Fibroblast of skin of left quadriceps (primary cell): ENCODE measurements at places on chromosomes 13 and 19.

GRCh38 chr13:27252467-27252866, 1.1 kb downstream of the RPL21 start:
- DNase-seq, result no peak

- no peak for DNase-seq
These were observed 32.9 kb upstream of the POU2F2 start for GRCh38 chr19:42165146-42165545.

- DNase-seq, result no peak
These were observed 13.2 kb downstream of the CLEC4G start for GRCh38 chr19:7718668-7719067.

DNA sequence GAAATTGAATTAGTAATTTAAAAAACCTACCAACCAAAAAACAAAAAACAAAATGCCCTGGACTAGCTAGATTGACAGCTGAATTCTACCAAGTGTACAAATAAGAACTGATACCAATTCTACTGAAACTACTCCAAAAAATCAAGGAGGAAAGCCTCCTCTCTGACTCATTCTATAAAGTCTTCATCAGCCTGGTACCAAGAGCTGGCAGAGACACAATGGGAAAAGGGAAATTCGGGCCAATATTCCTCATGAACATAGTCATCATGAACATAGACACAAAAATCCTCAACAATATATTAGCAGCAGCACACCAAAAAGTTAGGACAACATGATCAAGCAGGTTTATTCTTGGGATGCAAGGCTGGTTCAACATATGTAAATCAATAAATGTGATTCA, 2667.7 kb upstream of the PCDH20 start:
- no peak for DNase-seq

- DNase-seq, result no peak
These were observed 954.3 kb upstream of the SPRY2 start for GRCh38 chr13:81295177-81295576.

DNA sequence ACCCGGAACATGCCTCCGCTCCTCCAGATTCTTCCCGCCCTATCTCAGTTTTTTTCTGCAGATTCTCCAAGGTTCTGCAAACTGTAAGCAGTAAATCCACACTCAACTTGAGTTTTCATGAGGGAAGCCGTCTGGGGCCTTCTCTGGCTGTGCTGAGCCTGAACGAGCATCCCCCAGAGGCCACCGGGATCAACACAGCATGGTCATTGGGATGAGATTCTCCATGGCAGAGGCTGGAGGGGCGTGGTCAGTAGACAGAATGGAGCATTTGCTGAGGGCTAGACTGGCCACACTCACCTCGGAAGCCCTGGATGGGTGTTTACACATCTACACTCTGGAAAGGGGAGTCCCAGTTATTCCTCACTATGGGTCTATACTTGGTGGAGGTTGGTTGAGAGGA, 2.3 kb upstream of the LILRA4 start:
- DNase-seq, result no peak

- DNase-seq, result no peak
These were observed 23.8 kb upstream of the KLF12 start for GRCh38 chr13:74158028-74158427.

GRCh38 chr19:2136796-2137195, 14.6 kb downstream of the AP3D1 start:
- DNase-seq, result no peak

- no peak for DNase-seq
These were observed 38.0 kb upstream of the ATP12A start for GRCh38 chr13:24642219-24642618.

GRCh38 chr19:3537101-3537437, 1.9 kb upstream of the TEKTIP1 start:
- no peak for DNase-seq

- no peak for DNase-seq
These were observed 216.3 kb downstream of the B3GLCT start for GRCh38 chr13:31416066-31416465.

GRCh38 chr19:597406-598315, 8.0 kb downstream of the HCN2 start:
- DNase-seq, result no peak

GRCh38 chr13:20525144-20525600, 485 bp downstream of the CRYL1 start:
- DNase-seq, result no peak

DNA sequence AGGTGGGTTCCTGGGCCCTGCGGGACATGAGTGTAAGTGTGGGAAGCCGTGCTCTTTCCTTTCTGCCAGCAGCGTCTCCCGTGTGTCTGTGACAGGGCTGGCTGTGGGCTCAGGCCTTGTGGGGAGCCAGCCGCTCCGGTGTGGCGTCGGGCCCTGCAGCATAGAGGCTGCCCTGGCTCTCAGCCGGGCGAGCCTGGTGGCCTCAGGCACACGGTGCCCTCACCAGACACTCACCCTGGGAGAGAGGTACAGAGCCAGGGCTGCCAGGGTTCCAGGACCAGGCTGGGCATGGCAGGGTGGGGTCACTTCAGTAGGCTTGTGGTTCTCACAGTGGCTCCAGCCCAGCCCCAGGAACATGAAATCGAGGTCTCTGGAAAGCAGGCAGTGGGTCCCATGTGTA, 324.8 kb downstream of the TEX29 start:
- DNase-seq, result no peak

- no peak for DNase-seq
These were observed 11.3 kb downstream of the SH3GL1 start for GRCh38 chr19:4389064-4389375.

DNA sequence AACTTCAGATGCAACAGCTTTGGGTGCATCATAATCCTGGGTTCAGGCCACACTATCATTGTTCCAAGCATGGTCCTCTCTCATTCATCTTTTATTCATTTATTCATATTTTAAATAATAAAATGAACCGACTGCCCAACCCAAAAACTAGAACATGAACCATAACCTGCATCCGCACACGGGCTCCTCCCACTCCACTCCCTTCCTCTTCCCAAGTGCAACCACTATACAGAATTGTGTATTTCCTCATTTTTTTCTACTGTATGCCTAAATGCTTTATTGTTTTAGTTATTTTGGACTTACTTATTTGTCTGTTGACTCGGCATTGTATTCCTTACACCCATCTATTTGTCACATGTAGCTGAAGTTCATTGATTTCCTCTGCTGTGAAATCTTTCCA, 30.7 kb upstream of the POMP start:
- DNase-seq, result no peak

- DNase-seq, result no peak
These were observed 46.7 kb downstream of the NOTCH3 start for GRCh38 chr19:15154002-15154612.

DNA sequence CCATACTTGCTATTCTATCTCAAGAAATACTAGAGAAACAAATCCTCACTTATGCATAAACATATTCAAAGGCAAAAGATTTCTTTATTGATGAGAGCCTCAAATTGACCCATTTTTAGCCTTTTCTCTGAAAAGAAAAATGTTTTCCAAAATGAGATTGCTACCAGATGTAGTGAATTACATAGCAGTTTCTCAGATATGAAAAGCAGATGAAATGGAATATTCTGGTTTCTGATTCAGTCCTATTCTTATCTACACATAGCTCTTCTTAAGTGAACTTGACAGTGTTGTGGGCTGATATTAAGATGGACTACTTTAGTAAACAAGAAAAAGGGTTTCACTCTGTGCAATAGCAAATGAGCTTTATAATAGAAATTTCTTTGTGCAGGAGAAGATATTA, 183.5 kb downstream of the DNAJC15 start:
- DNase-seq, result no peak

DNA sequence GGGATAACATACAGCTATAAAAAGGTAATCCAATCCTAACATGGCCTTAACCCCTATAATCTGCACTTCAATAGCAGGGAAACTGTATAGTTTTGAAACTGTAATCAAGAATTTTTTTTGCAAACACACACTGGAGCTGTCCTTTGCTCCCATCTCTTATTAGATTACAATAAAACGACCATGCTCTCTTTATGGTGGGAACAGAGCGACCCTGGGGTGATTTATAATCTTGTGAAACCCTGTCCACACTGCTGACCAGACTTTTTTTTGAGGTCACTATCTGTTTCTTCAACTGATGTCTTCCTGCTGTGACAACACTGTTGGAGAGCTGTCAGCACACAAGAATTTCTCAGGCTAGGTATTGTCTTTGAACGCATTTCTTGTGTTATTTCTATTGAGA, 35.3 kb downstream of the DACH1 start:
- DNase-seq, result no peak

DNA sequence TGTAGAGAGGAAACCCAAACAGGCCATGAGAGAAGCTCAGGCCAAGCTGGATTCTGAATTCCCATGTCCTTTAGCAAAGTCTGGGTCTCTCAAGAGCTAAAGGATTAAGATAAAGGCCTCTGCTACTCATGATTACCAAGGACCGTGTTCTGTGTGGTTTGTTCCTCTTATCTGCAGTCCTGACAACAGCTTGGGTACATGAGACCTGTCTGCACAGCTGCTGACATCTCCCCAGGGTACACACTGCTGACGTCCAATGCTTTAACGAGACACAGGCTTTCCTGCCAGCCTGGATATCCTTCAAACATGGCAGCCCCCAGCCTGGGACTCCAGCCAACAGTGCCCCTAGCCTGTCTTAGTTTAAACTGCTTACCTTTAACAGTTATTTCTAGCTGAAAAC, 211.0 kb downstream of the SLC7A1 start:
- no peak for DNase-seq

DNA sequence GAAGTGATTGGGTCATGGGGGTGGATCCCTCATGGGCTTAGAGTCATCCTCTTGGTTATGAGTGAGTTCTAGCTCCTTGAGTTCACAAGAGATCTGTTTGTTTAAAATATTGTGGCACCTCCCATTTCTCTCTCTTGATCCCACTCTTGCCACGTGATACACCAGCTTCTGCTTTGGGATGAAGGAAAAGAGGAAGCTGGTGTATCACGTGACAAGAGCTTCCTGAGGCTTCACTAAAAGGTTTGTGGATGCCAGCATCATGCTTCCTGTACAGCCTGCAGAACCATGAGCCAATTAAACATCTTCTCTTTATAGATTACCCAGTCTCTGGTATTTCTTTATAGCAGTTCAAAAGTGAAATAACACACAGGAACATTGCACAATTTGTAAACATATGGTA, 352.5 kb upstream of the ATXN8OS start:
- no peak for DNase-seq

GRCh38 chr13:31009166-31009565, 76.7 kb downstream of the TEX26 start:
- DNase-seq, result no peak

- DNase-seq, result peak; percentile 25
These were observed 96.2 kb upstream of the RFC3 start for GRCh38 chr13:33721724-33722123.

DNA sequence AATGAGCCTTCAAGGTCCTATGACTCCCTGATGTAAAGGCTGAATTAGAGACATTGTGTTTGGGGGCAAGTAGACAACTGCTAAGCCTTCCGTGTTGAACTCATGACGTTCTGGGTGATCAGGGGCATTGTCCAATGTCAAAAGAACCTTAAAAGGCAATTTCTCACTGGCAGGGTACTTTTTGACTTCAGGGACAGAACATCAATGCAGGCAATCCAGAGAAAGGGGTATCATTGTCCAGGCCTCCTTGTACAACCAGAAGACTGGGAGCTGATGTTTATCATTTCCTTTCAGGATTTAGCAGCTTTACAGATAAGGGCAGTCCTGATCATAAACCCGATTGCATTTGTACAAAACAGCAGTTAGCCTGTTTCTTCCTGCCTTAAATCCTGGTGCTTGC, 25.0 kb upstream of the SMAD9 start:
- DNase-seq, result no peak

GRCh38 chr19:480016-480855, 16.1 kb upstream of the MADCAM1 start:
- DNase-seq, result no peak

DNA sequence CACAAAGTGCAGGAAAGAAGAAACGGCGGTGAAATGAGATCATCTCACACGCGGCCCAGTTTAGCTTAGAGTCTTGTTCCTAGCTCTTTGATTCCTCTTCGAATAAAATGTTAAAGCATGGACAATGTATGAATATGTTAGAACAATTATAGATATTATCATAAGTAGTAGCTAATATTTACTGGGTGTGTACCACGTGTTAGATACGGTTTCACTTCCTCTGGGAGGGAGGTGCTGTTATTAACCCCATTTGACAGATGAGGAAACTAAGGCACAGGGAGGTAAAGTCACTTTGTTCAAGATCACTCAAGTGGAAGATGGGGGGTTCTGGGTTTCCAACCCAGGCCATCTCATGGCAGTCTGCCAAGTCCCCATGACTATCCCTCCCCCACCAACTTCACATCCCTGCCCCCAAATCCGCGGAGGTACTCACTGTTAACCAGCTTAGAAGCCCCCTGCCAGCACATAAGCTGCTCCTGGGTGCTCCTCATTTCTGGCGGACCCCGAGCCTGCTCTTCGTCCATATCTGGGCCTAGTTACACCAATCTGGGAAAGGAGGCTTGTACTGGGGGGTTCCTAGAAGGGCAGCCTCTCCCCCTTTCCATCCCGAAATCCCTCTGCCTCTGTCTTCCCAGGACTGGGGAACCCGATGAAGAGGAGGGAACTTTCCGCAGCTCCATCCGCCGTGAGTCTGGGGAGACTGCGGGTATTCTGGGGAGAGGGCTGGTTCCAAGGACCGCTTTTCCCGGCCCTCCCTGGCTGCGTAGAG, 1.0 kb upstream of the FXYD7 start:
- no peak for DNase-seq

GRCh38 chr13:78631077-78631476, 27.7 kb upstream of the POU4F1 start:
- DNase-seq, result no peak

- peak; percentile 30 for DNase-seq
These were observed 7.9 kb upstream of the WBP4 start for GRCh38 chr13:41053384-41053826.

- DNase-seq, result no peak
These were observed 228.7 kb downstream of the KCNRG start for GRCh38 chr13:50243931-50244330.

- DNase-seq, result no peak
These were observed 46.0 kb downstream of the PDCD5 start for GRCh38 chr19:32626969-32627368.

GRCh38 chr13:101146101-101146898, 270.0 kb downstream of the NALCN start:
- DNase-seq, result no peak

- peak; percentile 37 for DNase-seq
These were observed 42.3 kb downstream of the LRCH1 start for GRCh38 chr13:46595136-46595884.

DNA sequence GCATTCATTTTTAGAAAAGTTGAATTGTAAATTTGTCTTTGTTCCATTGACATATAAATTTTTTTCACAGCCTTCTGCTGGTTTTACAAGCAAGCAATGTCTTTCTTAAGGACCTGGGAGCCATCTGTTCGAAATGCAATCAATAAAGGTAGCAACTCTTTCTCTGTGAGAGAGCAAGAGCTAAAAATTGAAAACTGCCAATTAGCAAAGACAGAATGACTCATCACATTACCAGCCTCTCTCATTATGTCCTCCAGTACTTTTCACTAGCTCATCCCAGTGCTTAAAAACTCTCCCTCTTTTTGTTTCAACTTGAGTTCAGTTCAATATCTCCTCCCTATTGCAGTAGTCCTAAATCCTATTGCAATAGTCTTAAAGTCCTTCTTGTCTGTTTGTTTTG, 760.7 kb upstream of the SLITRK6 start:
- DNase-seq, result no peak
